ENCODE measurements at places on chromosomes 7 and 10.

GRCh38 chr7:34677491-34677890 is 19.5 kb downstream of the NPSR1 start:
- H3K4me1 ChIP-seq = no peaks in the 10 kb centered on the region
- H3K4me3 ChIP-seq = no peak overlapping the region
- no peak for DNase-seq
- H3K36me3 ChIP-seq = no peaks in the 10 kb centered on the region

DNA sequence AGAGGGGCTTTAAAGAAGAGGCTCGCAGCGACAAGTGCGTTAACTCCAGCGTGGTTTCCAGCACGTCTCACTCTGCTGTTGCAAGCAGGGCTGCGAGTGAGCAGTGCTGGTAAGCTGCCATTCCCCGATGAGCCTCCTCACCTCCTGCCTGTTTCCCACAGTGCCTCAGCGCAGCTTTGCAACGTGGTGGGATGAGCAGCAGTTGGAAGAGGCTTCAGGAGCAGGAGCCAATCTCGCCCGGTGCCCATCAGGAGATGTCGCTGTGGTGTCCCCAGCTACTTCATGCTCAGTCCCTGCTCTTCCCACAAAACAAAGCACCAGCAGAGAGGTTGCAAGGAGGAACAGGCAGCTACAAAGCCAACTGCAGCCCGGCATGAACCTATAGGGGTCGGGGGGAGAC is 2.4 kb upstream of the ADARB2 start:
- H3K27ac ChIP-seq = no peak overlapping the region
- H3K36me3 ChIP-seq = no peaks in the 10 kb centered on the region
- H3K4me3 ChIP-seq = no peak overlapping the region
- H3K27me3 ChIP-seq = peaks cover 79% of the 10 kb centered on the region
- DNase-seq = no peak
- H3K4me1 ChIP-seq = no peaks in the 10 kb centered on the region

- no peaks in the 10 kb centered on the region for H3K27me3 ChIP-seq
- H3K4me1 ChIP-seq = no peaks in the 10 kb centered on the region
- H3K27ac ChIP-seq = no peak overlapping the region
- no peak overlapping the region for H3K4me3 ChIP-seq
- DNase-seq = no peak
- H3K36me3 ChIP-seq = peaks cover 33% of the 10 kb centered on the region
These were observed 104.1 kb downstream of the MKLN1 start for GRCh38 chr7:131431756-131432155.

DNA sequence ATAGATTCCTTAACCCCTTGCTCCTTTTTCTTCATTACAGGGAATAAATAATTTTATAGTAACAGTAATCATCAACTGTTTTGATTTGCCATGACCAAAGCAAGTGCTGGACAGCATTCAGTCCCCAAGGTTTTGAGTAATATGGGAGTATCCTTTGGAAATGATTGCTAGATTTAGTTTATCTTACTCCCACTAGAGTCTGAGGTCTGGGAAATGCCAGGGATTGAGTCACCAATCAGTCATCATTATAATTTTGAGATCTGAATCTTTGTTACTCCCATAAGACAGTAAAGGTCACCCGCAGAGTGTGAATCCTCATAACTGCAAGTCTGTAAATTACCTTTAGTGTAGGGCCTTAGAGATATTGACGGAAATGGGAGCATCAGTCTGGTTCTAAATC is 133.7 kb upstream of the SEMA3E start:
- no peaks in the 10 kb centered on the region for H3K27me3 ChIP-seq
- no peak for DNase-seq
- H3K4me3 ChIP-seq = no peak overlapping the region
- no peak overlapping the region for H3K27ac ChIP-seq
- H3K36me3 ChIP-seq = no peaks in the 10 kb centered on the region
- H3K4me1 ChIP-seq = no peaks in the 10 kb centered on the region

DNA sequence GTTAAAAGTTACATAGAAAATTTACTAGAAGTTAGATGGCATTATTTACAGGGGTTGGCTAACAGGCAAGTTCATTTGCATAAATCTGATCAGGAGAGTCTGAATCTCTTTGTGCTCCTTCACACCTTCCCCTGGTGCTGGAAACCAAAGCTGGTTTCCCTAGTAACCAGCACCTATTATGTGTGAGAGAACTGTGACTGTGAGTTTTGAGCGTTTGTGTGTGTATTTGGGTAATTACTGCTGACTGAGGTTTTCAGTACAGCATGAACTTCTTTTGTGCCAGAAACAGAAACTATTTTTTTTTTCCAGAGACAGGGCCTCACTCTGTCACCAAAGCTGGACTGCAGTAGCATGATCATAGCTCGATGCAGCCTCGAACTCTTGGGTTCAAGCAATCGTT is 10.3 kb upstream of the IFIT1B start:
- no peak for DNase-seq
- no peaks in the 10 kb centered on the region for H3K27me3 ChIP-seq
- H3K36me3 ChIP-seq = no peaks in the 10 kb centered on the region
- H3K27ac ChIP-seq = no peak overlapping the region

GRCh38 chr7:142485617-142486226 is 227.9 kb upstream of the PRSS58 start:
- no peaks in the 10 kb centered on the region for H3K27me3 ChIP-seq
- no peaks in the 10 kb centered on the region for H3K4me1 ChIP-seq
- no peak overlapping the region for H3K27ac ChIP-seq
- no peaks in the 10 kb centered on the region for H3K36me3 ChIP-seq
- no peak for DNase-seq

Measured in SJSA1 (cell line).